CD4-positive, alpha-beta T cell (primary cell): ENCODE measurements at places on chromosomes 7 and 10.

DNA sequence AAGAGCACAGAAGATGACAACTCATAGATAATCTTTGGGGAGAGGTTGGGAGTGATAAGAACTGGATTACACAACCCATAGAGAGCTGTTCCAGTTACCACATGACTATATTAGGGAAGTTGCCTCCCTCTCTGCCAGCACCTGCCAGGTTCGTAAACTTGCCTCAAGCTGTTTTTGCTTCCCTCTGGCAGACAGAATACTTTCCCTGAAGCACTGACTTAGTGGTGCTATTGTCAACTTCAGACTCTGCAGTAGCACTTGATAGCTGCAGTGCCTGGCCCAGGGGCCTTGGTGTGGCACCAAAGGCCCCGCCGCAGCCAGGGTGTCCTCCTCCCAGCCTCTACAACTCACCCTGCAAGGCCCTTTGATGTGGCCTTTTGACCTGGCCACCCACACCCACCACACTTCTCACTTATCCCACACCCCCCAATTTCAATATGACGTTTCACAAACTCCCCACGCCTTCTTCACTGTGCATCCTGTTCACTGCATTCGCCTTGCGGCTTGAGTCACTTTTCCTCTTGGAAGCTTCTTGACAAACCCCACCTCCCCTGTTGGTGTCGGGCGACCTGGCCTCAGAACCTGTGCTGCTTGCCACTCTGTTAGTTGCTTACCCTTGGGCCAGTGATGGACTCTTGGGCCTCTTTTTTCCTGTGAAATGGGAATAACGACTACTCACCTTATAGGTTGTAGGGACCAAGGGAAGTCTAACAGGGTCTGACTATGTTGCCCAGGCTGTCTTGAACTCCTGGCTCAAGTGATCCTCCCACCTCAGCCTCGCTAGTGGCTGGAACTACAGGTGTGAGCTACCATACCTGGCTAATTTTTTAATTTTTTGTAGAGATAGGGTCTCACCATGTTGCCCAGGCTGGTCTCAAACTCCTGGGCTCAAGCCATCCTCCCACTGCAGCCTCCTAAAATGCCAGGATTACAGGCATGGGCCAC is 50.2 kb upstream of the PODXL start:
- DNase-seq: no peak

- DNase-seq: no peak
These were observed 750.3 kb downstream of the REEP3 start for GRCh38 chr10:64271508-64271907.

DNA sequence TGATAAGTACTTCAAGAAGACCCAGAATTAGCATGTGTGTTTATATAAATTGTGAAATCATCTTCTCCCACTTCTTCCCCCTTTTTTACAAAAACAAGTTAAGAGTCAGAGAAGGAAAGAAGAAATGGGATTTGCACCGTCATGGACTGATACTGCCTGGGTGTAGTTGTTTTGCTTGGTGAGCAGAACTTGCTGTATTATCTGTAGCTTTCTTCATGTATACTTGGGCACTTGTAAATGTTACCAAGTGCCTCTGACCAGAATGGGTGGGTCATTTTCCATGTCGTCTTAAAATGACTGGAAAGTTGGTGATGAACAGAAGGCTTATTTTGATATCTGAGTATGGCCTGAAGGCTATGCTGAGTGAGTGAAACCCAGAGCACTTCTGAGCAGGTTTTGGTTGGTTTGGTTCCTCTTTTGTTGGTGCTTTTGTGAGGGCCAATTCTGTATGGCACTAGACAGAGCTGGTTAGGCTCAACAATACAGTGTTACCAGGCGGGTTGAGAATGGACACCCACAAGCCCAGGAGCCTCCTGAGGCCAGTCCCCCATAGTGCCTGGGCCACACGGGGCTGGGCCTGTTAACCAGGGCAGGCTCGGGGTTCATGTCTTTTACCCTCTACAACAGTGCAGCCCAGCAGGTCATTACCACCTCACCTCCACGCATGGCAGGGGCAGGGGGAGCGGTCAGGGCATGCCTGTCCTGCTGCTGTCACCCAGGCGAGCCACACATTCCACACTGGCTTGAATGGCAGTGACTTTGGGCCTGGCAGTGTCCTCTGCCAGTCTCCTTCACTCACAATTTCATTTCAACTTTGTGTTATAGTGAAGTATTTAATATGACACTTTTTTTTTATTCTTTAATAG is 115.1 kb downstream of the CCNY start:
- no peak for DNase-seq

GRCh38 chr10:71501402-71501801 is 104.7 kb downstream of the CDH23 start:
- no peak for DNase-seq

DNA sequence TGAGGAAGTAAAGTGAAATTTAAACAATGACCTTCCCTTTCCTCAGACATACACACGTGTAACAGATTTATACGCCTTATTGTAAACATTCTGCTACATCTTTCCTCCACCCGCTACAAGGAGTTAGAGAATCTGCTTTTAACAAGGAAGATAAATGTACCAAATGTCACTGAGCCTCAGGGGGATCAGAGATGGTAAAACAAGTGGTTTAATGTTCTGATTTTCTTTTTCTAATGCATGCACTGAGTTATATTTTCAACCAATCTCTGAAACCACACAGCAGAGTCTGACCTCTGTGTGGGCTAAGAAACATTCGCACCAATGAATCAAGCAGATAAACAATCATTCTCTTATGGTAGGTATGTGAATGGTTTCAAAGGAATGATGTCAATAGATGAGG is 599.5 kb downstream of the ARL4A start:
- DNase-seq: no peak

- no peak for DNase-seq
These were observed 186.4 kb downstream of the PDE1C start for GRCh38 chr7:31883761-31884164.

GRCh38 chr7:47670729-47671128 is 88.8 kb upstream of the TNS3 start:
- no peak for DNase-seq

- no peak for DNase-seq
These were observed 13.1 kb upstream of the CAMK2G start for GRCh38 chr10:73887294-73888039.

DNA sequence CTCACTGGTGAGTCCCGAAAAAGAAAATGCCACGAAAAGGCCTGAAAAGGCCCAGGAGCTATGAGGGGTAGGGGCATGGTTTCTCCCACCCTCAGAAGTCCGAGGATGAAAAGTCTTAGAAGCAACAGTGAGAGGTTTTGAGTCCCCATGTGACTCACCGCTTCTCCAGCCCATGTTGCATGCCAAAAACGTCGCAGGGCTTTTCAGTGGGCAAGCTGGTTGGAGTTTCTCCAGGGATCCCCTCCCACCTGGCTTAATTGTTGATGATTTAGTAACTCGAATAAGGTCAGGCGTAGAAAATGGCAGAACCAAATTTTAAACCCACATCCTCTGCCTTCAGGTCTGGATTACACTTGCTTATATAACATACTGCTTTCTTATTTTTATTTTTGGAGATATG is 96.3 kb upstream of the ARMC3 start:
- no peak for DNase-seq
